ENCODE measurements at places on chromosomes 7 and 10.

DNA sequence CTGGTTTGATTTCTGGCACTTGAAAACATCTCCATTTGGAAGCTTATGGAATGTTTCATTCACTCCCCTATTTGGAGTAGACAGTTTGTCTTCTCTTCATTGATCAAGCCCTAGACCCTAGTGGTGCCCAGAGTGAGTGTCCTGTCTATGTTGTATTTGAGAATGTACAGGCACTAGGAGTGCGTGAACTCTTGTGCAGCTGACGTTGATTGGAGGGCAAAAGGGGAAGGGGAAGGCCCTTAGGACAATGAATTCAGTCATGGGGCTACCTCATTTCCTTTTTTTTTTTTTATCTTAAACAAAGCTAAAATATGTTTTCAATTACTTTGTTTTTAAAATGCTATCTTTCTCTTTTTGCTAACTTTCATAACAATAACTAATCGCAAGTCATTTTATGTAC is 66.5 kb downstream of the ADD3 start:
- peak; percentile 60 for DNase-seq

DNA sequence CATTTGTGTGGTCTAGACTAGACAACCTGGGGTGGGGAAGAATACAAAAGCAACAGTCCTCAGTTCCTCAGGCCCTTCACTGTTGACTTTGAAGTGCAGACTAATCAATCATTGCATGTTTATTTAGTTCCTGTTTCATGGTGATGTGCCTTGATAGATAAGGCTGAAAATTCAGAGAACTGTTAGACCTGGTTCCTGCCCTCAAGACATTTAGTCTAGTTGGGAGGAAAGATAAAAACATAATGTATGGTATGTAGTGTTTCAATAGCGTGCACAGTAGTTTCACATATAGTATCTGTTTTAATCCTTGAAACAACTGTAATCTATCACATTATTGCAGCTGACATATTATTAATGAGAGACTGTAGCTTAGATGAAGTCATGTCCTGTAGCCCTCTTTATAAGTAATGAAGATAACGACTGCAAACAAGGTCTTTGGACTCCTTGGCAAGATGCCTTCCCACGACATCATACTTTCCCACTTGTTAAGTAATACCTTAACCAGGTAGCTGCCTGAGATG is 124.0 kb downstream of the CELF2 start:
- no peak for DNase-seq

GRCh38 chr7:148967602-148968001 is 60.7 kb downstream of the PDIA4 start:
- no peak for DNase-seq

- peak; percentile 74 for DNase-seq
Measured at GRCh38 chr7:131781-132482, 60.4 kb upstream of the FAM20C start.

DNA sequence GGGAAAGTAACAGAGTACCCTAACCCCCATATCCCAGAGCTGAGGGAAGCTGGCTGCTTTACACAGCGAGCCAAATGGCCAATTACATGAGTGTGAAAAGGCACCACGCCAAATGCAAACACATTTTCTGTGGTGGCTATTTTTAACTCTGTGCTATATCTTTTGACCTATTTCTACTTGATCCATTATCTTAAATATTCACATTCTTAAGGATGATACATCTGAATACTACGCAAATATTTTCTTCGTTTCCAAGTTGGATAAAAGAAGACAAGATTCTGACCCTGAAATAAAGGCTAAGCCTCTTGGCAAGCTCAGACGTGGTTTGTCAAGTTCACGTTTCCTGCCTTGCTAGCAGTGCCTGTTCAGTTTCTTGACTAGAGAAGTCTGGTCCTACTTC is 146.7 kb upstream of the TMEM196 start:
- no peak for DNase-seq

GRCh38 chr7:92092210-92092609 is 42.1 kb downstream of the CYP51A1 start:
- DNase-seq = no peak

GRCh38 chr10:123475466-123475865 is 190.7 kb upstream of the GPR26 start:
- DNase-seq = no peak

GRCh38 chr7:81186691-81187090 is 267.8 kb upstream of the SEMA3C start:
- no peak for DNase-seq

DNA sequence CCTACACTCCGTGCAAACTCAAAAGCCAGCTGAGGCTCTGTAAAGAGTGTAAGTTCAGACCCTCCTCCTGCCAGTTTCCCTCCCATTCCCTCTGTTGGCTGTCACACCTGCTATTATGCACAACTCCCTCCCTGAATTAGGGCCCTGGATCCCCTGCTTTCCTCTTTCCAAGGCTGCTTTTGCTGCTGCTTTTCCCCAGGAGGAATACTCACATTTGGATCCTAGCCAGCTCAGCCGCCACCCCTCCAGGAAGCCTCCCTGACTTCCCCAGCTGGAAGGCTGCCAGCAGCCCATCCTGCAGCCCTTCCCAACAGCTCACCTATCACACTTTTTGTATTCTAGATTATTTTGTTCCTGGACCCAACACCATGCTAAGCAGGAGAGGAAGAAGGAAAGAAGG is 40.9 kb upstream of the WDR11 start:
- no peak for DNase-seq

GRCh38 chr7:31104361-31105255 is 52.5 kb downstream of the ADCYAP1R1 start:
- no peak for DNase-seq

DNA sequence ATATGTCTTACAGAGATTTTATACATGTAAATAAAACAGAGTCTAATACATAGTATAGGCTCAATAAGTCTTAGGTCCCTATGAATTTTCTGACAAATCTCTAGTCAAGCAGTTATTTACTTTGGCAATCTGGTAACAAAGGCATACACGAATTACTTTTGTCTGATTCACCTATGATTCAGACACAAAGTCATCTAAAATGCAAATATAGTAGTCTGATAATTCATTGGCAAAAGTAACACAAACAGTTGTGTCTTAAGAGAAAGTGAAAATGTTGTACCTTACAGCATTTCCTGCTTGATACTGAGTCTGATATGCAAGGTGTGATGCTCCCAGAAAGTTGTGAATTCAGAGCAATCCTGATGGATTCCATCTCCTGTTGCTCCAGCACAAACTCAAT is 209.4 kb upstream of the PRSS1 start:
- no peak for DNase-seq

DNA sequence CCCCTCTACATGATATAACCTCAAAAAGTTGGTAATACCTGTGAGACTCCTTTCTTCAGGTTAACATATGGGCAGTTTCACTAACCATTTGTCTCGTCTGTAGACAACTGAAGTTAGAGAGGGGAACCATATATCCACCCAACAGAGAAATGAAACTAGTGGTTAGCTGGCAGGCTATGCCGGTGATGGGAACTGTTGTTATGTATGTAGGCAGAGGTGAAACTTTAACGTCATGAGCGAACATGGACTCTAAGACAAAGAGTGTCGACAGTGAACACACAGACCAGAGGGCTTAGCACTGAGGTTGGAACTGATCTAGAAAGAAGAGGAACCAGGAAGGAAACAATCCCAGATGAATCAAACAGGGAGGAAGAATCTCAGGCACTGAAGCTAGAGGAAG is 112.4 kb downstream of the ELMO1 start:
- peak; percentile 70 for DNase-seq

GRCh38 chr10:1394155-1394912 is 338.1 kb downstream of the WDR37 start:
- no peak for DNase-seq

GRCh38 chr7:46814516-46815250 is 767.2 kb downstream of the TNS3 start:
- no peak for DNase-seq

DNA sequence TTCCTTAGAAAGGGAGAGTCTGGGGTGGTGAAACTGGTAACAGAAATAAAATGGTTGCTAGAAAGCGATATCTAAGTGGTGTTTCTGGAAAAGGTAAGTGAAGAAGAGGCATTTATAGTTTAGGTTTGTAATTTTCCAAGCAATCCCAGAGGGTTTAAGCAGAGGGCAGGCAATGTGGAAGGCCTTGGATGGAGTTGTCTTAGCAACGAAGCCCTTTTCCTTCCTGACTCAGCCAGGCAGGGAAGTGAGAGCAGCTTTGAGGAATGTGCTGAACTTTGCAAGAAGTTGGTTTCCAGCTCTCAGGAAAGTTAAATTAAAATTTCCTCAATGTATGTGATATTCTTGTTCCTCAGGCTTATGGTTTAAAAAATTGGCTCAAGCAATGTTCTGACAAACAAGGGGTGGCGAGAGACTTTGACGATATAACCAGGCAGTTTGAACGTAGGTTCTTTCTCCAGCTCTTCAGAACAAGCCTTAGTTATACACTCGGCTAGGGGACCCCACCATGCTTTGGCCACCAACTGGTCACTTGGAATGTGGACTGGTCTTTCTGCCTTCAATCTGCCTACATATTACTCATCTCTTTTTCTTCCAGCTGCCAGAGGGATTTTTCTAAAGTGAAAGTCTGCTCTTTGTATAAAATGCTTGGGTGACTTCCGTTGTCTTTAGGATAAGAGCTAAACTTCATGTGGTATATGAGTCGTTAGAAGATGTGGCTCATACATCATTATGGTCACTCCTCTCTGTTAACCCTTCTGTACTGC is 66.9 kb upstream of the SLC25A13 start:
- DNase-seq = no peak

GRCh38 chr10:80784695-80785094 is 247.0 kb downstream of the SH2D4B start:
- no peak for DNase-seq

- no peak for DNase-seq
Measured at GRCh38 chr10:3263747-3264146, 91.2 kb upstream of the PITRM1 start.

GRCh38 chr7:13169356-13169755 is 481.9 kb downstream of the ARL4A start:
- no peak for DNase-seq

GRCh38 chr7:141891336-141891735 is 24.9 kb upstream of the OR9A4 start:
- no peak for DNase-seq

DNA sequence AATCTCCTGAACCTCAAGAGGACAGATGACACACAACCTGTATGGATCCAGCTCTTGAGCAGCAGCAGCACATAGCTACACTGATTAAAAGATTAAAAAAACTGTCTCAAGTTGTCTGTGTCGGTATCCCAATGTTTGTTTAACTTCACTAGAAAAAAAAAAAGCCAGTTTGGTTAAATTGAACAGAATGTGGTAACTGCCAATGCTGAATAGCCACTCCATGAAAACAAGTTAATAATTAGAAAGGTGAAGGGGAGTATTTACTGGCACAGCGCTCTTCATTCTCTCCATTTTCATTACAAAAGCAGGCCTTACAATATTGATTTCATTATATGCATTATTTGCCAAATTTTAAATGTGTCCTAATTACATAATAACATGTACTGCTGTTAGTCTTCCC is 47.6 kb downstream of the GDI2 start:
- no peak for DNase-seq

DNA sequence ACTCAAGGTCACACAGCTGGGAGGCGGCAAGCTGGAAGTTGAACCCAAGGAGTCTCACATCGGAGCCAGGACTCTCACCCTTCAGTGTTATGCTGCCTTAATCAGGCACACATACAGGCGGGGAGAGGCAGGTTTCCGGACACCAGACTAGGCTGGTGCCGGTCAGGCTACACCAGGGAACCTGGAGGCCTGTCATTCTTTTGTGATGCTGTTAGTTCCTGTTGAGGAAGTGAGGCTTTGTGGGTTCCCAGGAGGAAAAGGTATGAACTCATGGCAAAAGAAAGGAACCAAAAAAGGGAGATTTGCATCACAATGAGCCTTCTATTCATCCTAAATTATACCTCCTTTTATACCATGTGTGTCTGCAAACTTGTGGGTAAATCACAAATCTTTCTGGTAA is 103.8 kb downstream of the TCF7L2 start:
- DNase-seq = no peak

DNA sequence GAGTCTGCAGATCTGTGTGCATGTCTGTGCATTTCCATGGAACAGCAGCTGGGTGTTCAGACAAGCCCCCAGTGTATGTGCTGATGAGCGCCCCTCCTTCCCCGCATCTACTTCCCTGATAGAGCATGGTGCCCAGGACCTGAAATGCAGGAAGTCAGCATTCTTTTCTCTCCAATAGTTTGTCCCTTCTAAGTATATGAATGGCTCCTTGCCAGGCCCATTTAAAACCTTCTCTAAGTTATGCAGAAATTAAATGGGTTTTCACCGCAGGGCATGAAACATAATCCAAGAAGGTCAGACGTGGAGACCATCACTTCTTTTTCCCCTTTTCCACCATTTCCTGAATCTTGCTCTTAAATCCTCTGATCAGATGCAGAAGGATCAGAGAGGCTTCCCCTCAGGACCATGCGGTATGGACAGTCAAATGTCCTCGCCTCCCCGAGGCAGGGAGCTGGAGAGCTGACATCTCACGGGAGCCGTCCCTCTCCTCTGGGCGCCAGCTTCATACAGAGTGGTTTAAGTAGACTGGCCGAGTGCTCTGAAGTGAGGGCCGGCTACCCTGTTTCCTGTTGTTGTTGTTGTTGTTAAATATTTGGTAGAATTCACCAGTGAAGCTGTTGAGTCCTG is 155.3 kb downstream of the C10orf105 start:
- no peak for DNase-seq

DNA sequence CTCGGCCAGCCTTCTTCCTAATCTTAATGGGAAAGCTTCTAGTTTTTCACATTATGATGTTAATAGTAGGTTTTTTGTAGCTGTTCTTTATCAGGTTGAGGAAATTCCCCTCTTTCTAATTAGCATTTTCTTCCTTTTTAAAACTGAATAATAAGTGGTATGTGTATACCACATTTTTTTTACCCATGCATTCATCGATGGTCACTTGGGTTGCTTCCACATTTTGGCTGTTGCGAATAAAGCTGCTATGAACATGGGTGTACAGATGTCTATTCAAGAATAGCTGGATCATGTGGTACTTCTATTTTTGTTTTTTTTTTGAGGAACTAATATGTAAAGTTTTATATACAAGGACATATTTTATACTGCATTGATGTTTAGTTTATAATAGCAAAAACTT is 44.3 kb downstream of the NRF1 start:
- DNase-seq = peak; percentile 33

DNA sequence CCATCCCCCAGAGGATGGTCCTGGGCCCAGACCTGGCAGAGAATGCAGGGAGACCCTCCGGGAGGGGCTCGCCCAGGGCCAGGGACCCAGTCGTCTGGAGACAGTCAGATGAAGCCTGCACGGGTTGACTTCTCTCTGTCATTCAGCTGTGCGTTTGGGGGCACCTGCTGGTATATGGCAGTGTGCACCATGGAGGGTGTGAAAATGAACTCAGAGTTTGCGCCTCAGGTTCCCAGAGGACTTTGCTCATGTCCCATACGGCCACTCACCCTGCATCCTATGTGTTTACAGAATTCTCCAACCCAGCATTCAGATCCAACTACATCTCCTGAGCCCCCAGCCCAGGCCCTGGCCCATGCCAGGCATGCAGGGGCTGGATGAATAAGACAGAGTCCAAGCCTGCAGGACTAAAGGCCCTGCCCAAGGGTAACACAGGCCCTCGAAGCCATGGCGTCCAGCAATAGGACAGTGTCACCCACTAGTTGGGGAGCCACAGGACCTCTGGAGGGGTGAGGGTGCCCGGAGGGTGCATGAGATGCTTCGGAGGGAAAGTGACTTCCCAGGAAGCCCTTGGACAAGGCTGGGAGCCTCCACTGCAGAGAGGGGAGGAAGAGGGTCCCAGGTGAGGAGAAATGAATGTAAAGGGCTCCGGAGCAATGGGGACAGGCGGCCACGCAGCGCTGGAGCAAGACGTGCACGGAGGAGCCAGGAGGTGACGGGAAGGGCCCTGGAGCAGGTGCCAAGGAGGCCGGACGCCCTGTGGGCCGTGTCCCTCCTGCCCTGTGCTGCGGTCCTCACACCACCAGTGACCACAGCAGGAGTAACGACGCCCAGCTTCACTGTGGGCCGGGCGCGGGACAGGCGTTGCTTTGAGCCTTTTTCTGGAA is 36.3 kb downstream of the CALML3 start:
- DNase-seq = no peak

Measured in suppressor macrophage treated with lipopolysaccharide for 1 hour (primary cell).